ENCODE measurements at places on chromosomes 3 and 15.

GRCh38 chr3:133412183-133413132, 12.6 kb downstream of the BFSP2 start:
- peak; percentile 36 for DNase-seq

GRCh38 chr3:4588466-4588865, 95.3 kb downstream of the ITPR1 start:
- DNase-seq, result no peak

- DNase-seq, result no peak
Measured at GRCh38 chr3:24565053-24565452, 70.4 kb upstream of the THRB start.

- DNase-seq, result no peak
Measured at GRCh38 chr15:38486936-38487335, 33.0 kb downstream of the FAM98B start.

- no peak for DNase-seq
Measured at GRCh38 chr3:70621451-70621850, 309.0 kb upstream of the MDFIC2 start.

GRCh38 chr3:39267631-39268548, 11.9 kb downstream of the CX3CR1 start:
- no peak for DNase-seq

- no peak for DNase-seq
Measured at GRCh38 chr3:5616873-5617272, 429.4 kb downstream of the EDEM1 start.

DNA sequence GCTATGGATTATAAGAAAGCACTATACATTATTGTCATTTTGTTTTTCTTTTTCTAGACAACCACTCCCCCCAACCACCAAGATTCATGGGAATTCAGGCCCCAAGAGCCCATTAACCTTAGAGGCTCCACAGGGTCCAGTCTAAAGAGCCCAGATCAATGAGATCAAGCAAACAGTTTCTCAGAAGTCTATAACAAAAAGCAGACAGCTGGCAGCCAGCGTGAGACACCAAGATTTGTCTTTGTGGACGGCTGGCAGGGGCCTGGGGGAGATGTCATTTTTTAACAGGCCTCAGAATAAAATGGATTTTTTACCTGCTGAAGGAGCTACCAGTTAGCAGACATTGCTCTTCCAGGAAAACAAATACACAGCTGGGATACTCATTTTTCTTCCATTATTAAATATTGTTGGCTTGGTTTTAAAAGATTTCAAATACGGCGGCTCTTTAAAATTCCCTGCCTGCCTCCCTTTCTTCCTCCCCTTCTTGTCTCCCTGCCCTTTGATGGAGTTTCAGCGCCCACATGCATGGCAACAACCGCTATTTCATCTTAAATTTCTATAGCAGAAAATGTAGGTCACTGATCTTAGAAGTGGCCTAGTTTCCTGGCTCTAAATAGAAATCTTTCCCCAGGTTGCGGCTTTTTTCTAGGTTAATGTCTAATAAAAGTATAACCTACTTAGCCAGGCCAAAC, 130.6 kb downstream of the FAM174B start:
- no peak for DNase-seq

GRCh38 chr15:58525991-58526421, 94.2 kb downstream of the LIPC start:
- no peak for DNase-seq

DNA sequence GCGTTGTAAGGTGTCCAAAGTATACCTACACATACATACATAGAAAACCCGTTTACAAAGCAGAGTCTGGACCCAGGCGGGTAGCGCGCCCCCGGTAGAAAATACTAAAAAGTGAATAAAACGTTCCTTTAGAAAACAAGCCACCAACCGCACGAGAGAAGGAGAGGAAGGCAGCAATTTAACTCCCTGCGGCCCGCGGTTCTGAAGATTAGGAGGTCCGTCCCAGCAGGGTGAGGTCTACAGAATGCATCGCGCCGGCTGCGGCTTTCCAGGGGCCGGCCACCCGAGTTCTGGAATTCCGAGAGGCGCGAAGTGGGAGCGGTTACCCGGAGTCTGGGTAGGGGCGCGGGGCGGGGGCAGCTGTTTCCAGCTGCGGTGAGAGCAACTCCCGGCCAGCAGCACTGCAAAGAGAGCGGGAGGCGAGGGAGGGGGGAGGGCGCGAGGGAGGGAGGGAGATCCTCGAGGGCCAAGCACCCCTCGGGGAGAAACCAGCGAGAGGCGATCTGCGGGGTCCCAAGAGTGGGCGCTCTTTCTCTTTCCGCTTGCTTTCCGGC, 318.6 kb downstream of the FGF12 start:
- no peak for DNase-seq

- no peak for DNase-seq
Measured at GRCh38 chr3:120438665-120439370, 12.0 kb downstream of the FSTL1 start.

DNA sequence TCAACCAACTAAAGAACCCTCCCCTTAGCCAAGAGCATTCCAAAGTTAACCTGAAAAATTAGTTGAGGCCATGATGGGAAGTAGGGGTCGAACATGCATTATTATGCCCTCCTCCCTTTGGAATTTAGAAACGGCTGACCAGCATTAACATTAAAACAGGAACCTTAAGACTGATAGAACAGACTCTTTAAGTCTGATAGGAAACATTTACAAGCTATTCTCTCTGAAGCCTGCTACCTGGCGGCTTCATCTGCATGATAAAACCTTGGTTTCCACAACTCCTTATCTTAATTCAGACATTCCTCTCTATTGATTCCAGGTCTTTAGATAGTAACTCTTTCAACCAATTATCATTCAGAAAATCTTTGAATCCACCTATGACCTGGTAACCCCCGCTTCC, 331.0 kb downstream of the CGGBP1 start:
- DNase-seq, result no peak

DNA sequence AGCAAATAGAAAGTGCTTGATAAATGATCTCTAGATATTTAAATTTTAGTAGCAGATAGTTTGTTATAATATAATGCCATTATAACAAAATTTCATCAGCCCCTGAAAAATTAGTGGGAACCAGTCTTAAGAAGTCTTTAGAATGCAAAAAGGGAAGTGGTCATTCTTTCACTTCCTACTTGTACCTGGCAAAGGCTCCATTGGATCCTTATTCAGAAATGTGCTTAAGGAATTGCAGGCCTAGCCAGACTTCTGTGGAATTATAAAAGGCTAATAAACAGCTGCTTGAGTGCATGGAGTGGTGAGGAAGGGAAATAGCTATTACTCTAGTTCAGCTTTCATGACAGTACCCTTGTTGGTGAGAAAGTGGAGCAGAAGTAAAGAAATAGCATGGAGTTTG, 24.2 kb downstream of the PPM1L start:
- DNase-seq, result no peak

DNA sequence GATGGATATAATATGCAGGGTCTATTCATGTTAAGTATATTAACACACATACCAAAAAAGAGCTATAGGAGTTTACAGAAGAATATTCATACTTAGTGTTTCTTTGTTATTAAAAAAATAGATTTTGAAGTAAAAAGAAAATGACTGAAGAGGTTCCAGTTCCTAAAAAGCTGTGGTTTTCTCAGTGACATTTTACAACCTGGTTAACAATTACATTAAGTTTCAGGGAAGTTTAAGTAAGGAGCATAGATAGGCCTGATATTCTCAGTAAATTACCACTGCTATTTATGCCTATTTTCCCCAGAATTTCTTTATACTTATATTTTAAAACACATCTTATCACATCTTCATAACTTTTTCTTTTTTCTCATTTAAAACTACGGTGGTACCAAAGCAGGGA, 43.6 kb upstream of the SPTSSB start:
- DNase-seq, result no peak

DNA sequence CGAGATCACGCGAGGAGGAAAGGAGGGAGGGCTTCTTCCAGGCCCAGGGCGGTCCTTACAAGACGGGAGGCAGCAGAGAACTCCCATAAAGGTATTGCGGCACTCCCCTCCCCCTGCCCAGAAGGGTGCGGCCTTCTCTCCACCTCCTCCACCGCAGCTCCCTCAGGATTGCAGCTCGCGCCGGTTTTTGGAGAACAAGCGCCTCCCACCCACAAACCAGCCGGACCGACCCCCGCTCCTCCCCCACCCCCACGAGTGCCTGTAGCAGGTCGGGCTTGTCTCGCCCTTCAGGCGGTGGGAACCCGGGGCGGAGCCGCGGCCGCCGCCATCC, 1.1 kb upstream of the SETD5 start:
- no peak for DNase-seq

GRCh38 chr3:157134620-157135191, 25.2 kb downstream of the CCNL1 start:
- no peak for DNase-seq

GRCh38 chr3:175911937-175912336, 1052.8 kb downstream of the NAALADL2 start:
- no peak for DNase-seq

DNA sequence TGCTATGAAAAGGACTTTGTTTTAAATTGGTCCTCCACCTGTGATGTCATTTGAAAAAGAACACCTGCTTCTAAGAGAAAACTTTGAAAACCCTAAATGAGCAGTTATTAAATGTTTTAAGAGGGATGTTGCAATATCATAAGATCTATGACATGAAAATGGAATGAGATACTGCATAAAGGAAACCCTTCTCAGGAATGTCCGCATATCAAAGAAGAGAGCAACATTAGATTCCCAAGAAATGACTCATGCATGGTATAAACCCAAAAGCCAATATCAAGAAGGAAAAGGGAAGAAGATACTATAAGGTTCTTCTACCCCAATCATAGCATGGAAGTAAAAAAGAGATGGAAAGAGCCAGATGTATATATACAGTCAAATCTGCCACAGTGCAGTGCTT, 627.5 kb upstream of the LMCD1 start:
- DNase-seq, result no peak

DNA sequence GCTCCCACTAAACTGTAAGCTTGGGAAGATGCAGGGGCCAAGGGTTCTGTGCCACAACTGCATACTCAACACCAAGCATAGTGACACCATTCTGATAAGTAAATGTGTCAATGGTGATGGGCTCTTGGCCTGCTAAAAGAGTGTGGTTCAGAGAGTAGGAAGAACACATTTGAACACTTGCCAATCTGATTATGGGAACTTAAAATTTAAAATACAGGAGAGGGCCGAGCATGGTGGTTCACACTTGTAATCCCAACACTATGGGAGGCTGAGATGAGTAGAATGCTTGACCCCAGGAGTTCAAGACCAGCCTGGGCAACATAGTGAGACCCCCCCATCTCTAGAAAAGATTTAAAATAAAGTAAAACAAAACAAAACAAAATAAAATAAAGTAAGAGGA, 34.1 kb downstream of the PTPN9 start:
- no peak for DNase-seq

- DNase-seq, result no peak
Measured at GRCh38 chr3:37608061-37608702, 253.5 kb upstream of the CTDSPL start.

- DNase-seq, result no peak
Measured at GRCh38 chr3:25574172-25574765, 90.4 kb downstream of the TOP2B start.

DNA sequence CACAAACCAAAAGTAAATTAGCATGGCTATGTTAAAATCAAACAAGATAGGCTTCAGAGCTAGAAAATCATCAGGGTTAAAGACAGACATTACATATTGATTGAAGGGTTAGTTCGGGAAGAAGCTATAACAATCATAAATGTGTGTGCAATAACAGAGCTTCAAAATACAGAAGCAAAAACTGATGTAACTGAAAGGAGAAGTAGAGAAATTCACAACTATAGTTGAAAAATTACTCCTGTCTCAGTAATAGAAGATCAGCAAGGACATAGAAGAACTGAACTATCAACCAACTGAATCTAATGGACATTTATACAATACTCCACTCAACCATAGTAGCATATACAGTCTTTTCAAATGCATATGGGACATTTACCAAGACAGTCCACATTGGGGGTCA, 59.4 kb downstream of the MCTP2 start:
- DNase-seq, result no peak

DNA sequence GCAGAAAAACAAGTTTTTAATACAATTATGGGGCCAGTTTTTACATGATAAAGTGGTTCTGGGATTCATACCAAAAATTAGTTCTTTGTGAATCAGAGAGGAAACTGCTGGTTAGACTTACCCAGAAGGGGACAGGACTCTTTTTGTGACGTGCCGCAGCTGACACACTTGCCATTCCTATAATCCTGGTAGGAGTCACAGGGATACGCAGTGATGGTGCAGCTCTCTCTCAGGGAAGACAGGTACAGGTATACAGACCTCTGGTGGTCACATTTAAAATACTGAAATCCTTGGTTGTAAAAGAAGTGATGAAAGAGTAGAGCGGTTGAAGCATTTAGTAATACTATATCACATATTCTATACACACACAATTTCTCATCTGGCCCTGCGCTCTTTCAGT, 20.2 kb upstream of the TMEM41A start:
- no peak for DNase-seq

GRCh38 chr3:23762759-23763477, 42.8 kb upstream of the UBE2E1 start:
- no peak for DNase-seq

DNA sequence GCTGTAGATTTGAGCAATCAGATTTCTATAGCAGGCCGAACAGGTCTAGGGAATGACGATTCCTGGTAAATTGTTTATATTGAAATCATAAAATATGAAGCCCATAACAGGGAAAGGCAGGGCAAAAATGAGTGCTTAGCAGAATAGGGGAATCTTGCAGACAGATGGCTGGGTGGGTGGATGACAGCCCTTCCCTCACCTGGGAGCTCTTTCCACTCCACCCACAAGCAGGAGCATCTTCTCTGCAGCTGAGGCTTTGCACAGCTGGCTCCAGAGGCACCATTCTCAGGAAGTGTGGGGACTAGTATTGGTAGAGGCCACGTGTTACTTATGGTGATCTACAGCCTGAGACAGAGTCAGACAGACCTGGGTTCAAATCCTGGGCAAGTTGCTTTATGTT, 55.9 kb upstream of the SYN2 start:
- no peak for DNase-seq

- DNase-seq, result no peak
Measured at GRCh38 chr3:45110509-45110833, 35.7 kb downstream of the CDCP1 start.

DNA sequence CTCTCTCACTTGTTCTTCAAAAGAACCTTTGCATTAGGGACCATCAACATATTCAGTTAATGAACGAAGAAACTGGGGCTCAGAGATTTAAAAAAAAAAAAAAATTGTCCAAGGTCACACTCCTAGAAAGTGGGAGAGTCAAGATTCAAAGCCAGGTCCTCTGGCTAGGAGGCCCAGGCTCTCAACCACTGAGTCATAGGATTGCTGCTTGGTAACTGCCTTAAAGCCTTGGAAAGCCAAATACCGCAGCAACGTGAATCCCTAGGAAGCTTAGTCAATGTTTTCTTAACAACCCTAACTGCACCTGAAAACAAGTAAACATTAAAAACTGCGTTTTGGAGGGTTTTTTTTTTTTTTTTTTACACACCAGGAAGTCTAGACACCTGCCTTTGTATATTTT, 156.8 kb downstream of the WNT5A start:
- DNase-seq, result no peak

GRCh38 chr15:62112616-62113593, 46.1 kb downstream of the C2CD4A start:
- no peak for DNase-seq

- DNase-seq, result no peak
Measured at GRCh38 chr3:10432156-10432845, 73.1 kb downstream of the ATP2B2 start.
